ENCODE measurements at places on chromosomes 7 and 10.

GRCh38 chr10:102421507-102421756 is 796 bp downstream of the FBXL15 start:
- no peak for DNase-seq

GRCh38 chr10:93818086-93818485 is 60.4 kb downstream of the LGI1 start:
- DNase-seq, result no peak

DNA sequence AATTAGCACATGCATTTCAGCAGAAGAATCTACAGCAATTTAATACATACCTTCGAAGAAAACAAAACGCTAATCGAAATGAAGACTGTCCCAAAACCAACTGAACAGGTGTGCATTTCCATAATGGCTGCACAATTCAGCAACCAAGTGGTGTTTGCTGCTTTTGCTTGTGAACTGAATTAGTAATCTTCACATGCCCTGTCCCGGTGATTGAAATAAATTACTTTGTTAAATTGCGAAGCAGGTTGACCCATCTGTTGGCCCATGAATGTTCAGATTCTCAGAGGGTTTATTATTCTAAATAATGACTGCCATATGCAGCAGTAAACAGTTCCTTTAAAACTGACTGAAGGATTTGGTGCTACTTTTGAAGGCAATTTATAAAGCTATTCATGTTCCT is 445.2 kb upstream of the NFE2L3 start:
- DNase-seq, result no peak

- no peak for DNase-seq
Measured at GRCh38 chr7:28536259-28536658, 123.9 kb downstream of the CREB5 start.

GRCh38 chr10:62148155-62148554 is 120.5 kb downstream of the RTKN2 start:
- DNase-seq, result no peak

DNA sequence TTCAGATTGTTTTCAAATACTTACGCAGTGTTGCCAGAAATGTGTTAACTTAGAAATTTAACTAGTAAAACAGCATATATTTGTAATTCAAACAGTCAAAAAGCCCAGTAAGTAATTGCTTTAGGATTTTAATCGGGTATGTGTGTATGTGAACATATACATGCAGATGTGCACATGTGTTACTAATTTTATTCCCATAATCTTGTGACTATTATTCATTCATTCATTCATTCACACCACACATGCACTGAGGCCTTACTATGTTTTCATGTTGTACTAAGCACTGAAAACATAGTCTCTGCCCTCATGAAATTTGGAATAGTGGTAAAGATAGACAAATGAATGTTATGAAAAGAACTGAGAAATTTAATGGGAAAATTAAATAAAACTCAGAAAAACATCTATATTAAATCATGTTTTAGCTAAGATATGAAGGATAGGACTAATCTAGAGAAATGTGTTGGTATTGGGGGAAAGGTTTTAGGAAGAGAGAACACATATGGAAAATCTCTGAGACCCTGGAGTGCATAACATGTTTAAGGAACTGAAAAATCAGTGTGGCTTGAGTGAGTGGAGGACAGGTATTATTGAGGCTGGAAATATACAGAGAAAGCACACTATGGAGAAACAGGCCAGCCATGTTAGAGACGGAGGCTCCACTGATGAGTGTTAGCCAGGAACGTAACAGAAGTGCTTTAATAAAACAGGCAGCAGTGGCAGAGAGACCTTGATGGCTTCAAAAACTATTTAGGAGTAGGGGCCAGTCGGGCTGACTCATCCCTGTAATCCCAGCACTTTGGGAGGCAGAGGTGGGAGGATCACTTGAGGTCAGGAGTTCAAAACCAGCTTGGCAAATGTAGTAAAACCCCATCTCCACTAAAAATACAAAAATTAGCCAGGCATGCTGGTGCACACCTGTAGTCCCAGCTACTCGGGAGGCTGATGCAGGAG is 80.3 kb downstream of the HDAC9 start:
- DNase-seq, result no peak

- DNase-seq, result no peak
Measured at GRCh38 chr7:107386548-107387102, 83.2 kb upstream of the GPR22 start.

- peak; percentile 28 for DNase-seq
Measured at GRCh38 chr10:90887555-90887954, 15.8 kb downstream of the RPP30 start.

DNA sequence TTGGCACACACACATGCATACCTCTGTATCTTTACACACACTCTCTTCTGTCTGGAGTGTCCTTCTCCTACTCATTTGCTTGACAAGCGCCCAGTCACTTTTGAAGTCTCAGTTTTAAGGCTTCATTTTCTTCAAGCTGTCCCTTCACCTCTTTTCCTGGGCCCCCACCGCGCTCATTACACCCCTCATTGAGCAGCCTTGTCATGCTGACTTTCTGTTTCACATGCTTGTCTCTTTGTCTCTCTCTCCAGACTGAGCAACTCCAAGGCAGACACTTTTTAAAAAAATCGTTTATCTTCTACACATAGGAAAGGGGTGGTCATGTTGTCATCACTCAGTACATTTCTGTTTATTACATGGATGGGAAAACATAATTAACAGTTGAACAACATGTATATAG is 225.2 kb upstream of the FZD1 start:
- DNase-seq, result no peak

DNA sequence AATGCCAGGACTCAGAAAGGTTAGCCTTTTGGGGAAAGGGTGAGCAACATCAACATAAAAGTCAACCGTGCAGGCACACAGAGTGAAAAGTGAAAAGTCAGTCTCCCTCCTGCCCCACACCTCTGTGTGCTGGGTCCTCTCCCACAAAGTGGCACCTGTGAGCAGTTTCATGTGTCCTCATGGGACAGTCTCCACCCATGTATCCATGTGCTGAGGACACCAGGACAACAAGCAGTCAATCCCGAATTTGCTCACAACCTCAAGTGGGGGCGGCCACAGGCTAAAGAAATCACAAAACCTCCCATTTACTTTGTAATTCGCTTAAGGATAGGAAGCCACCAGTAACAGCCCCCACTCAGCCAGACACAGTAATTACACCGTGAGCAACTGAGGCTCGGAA is 97.4 kb downstream of the ARHGAP22 start:
- no peak for DNase-seq

DNA sequence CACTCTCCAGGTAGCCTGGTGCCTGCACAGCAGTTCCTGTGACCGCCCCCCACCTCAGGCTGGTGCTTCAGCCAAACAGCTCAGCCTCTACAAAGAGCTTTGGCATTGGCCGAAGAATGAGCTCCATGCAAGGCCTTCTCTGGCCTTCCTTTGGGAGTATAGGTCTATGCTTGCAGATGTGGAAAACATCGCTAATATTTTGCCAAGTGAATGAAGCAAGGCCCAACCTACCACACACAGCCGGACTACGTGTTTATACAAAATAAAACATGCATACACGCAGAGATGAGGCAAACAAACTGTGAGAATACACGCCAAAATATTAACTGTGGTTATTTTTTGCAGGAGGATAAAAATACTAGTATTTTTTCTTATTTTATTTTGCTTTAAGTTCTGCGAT is 416.2 kb upstream of the C7orf33 start:
- no peak for DNase-seq

DNA sequence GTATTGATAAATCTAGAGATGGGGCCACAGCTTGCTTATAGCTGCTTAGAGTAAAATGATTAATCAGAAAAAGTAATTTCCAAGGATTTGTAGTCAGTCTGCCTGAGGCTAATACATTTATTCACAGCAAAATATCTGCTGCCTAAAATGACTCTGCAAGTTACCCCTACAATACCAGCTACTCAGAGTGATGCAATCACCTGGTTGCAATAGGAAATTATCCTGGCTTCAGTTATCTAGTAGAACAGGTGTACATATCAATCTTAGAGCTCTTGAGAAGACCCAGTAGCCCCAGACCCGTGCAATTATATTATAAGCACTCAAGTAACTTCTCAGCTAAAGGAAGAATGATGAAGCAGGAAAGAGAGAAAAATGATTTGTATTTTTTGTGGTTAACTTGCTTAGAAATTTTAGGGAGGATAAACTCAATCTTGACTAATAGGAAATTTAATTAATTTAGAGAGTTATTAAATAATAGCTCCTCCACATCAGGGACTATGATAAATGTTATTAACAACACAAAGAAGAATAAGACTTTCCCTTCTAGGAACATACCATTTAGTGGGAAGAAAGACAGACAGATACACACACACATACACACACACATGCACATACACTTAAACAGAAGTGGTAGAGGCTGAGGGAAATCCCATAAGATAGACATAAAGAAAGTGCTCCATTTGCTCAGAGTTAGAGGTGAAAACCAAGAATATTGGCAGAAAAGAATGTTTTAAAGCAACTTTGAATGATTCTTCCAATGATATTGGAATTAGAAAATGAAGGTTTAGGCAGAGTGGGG is 140.4 kb upstream of the PRSS1 start:
- DNase-seq, result no peak

GRCh38 chr10:119461923-119462322 is 80.6 kb downstream of the RGS10 start:
- DNase-seq, result no peak

GRCh38 chr10:24652381-24652957 is 71.2 kb downstream of the ARHGAP21 start:
- DNase-seq, result no peak

- DNase-seq, result no peak
Measured at GRCh38 chr7:100376066-100376465, 2.8 kb downstream of the PILRA start.

DNA sequence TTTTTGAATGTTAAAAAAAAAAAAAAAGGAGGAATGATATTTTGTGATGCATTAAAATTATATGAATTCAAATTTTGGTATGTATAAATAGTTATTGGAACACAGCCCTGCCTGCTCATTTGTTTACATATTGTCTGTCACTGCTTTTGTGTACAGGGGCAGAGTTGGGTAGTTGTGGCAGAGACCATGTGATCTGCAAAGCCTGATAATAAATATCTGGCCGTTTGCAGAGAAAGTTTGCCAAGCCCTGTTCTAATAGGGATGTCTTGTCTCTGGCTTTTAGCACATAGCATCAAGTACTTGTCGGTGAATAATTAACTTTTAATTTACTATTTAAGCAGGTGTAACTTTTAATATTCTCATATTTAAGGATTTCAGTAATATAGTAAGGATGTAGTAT is 19.8 kb downstream of the TSPAN13 start:
- no peak for DNase-seq

- DNase-seq, result peak; percentile 63
Measured at GRCh38 chr10:85315657-85316056, 987.3 kb downstream of the CCSER2 start.

GRCh38 chr7:37432281-37432920 is 16.3 kb downstream of the ELMO1 start:
- DNase-seq, result no peak

- DNase-seq, result no peak
Measured at GRCh38 chr7:144908943-144909556, 73.2 kb upstream of the TPK1 start.

DNA sequence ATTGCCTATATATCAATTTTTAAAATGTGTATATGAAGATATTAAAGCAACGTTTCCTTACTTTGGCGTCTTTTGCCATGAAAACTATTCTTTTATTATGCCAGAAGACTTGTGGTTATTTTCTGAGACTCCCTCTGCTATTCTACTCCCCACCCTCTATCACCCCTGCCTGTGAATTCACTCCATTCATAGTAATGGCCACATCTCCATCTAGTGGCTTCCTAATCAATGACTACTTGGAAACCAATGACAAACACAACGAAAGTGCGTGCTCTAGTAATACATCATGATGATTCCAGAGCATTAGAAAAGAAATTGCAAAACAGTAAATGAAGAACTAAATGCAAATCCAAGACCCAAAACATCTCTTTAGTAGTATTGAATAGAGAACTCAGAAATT is 186.7 kb upstream of the HGF start:
- DNase-seq, result peak; percentile 73

- DNase-seq, result peak; percentile 72
Measured at GRCh38 chr10:52729271-52730104, 43.1 kb downstream of the MBL2 start.

DNA sequence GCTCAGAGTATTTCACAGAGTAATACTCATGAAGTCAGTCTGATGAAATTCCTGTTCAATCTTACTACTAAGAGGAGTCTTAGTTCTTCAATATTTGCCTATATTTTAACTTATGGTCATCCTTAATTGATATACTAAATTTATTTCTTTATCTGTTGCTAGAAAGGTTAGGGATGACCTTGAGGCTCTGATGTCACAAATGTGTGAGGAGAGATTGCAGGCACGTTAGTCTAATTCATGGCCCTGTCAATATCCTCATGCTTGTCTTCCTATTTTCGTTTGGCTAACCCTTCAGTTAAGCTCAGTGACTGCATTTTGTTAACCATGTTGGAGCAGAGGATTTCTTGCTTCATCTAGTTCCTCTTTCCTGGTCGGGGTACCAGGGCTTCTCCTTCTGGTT is 704.7 kb upstream of the COBL start:
- DNase-seq, result no peak

GRCh38 chr10:20630092-20630643 is 266.9 kb downstream of the NEBL start:
- DNase-seq, result no peak

GRCh38 chr10:34177445-34177844 is 637.7 kb downstream of the PARD3 start:
- no peak for DNase-seq

GRCh38 chr10:327889-328852 is 192.9 kb downstream of the ZMYND11 start:
- no peak for DNase-seq

- no peak for DNase-seq
Measured at GRCh38 chr7:34081935-34082334, 176.6 kb downstream of the BMPER start.

- DNase-seq, result peak; percentile 66
Measured at GRCh38 chr7:131546583-131547141, 9.8 kb downstream of the PODXL start.

GRCh38 chr7:23298141-23298881 is 828 bp upstream of the MALSU1 start:
- DNase-seq, result peak; percentile 52

DNA sequence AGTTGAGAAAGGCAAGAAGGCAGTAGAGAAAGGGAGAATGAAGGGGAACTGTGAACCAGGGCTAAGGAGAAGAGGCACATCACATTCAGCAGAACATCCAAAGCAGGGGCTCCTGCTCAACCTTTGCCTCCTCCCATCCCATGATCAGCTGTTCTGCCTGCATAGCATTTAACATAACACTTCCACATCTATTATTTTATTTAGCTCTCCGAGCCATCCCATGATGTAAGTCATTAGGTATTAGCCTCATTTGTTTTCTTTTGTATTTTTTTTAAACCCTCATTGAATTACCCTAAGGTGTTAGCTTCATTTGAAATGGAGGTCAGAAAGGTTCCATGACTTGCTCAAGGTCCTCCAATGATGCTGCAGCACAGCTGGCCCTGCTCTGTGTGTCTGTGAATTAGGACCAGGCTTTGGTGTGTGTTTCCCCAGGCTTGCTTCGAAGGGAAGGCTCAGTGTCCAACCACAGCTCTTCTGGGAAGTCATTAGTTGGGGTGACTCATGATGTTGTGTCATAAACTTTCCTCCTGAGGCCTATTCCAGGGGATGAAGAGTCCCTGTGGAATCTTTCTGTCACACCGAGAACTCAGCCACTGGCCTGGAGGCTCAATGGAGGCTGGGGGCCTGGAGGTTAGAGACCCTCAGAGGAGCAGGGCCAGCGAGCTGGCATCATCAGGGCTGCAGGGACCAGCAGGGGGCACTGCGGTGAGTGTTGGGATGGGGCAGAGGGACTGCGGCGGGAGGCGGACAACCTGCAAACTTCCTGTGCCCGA is 16.5 kb downstream of the NPFFR1 start:
- peak; percentile 13 for DNase-seq
